ENCODE measurements at places on chromosomes 2 and 18.

- no peaks in the 10 kb centered on the region for H3K27me3 ChIP-seq
- no peak overlapping the region for H3K4me3 ChIP-seq
- no peaks in the 10 kb centered on the region for H3K4me1 ChIP-seq
- H3K36me3 ChIP-seq, result no peaks in the 10 kb centered on the region
Measured at GRCh38 chr2:55025627-55026026, 24.6 kb downstream of the RTN4 start.

DNA sequence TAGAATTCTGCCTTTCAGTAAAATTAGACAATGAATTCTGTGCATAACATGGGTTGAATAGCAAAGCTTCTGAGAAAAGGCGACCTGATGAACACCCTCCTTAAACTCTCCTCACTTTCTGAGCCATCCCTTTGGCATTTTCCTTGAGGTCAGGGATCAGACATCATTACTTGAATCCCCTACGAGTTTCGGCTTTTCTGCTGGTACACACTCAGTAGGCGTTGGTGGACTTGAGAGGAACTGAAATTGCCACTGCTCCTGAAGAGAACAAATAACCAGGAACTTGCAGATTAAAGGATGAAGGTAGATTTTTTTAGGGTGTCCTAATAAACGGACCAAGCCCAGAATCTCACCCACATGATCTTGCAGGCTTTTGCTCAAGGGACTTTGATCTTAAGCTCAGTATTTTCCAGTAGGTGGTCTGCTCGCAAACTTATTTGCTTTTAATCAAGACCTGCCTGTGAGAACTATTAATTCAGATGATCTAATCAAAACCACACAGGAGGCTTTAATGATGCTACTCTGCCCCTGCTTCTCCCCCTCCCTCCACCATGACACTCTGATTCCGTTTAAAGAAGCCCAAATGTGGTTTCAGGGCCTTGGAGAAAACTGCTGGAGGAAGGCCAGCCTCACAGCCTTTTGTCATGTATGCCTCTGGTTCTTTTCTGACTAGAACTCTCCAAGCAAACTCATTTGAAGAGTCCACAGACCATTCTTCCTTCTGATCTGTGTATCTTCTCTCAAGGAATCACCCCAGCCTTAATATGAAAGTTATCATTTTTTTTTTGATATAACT, 124.9 kb downstream of the PRKCE start:
- H3K36me3 ChIP-seq, result peaks cover 5% of the 10 kb centered on the region
- H3K27me3 ChIP-seq, result no peaks in the 10 kb centered on the region
- no peak for DNase-seq
- no peak overlapping the region for H3K27ac ChIP-seq

DNA sequence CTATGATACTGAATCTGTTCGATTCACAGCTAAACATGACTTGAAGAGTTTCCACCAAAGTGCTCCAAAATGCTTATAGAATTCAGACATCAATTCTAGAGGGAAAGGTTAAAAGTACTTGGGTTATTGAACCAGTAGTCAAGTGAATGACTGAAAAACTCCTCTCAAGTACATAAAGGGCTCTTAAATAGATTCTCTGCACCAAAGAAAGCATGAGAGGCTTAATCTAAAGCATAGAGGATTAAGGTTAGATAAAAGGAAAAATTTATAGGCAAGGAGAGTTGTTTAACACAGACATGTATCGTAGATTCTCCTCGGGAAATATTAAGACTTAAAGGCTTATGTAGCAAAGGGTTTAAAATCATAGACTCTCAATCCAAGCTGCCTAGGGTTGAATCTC, 701.4 kb downstream of the ERBB4 start:
- no peaks in the 10 kb centered on the region for H3K36me3 ChIP-seq
- no peak for DNase-seq
- H3K4me3 ChIP-seq, result no peak overlapping the region
- H3K27ac ChIP-seq, result no peak overlapping the region
- no peaks in the 10 kb centered on the region for H3K27me3 ChIP-seq

- no peaks in the 10 kb centered on the region for H3K36me3 ChIP-seq
- no peak for DNase-seq
- no peak overlapping the region for H3K4me3 ChIP-seq
- H3K4me1 ChIP-seq, result no peaks in the 10 kb centered on the region
- H3K27ac ChIP-seq, result no peak overlapping the region
Measured at GRCh38 chr2:236633219-236633570, 63.6 kb downstream of the ACKR3 start.

DNA sequence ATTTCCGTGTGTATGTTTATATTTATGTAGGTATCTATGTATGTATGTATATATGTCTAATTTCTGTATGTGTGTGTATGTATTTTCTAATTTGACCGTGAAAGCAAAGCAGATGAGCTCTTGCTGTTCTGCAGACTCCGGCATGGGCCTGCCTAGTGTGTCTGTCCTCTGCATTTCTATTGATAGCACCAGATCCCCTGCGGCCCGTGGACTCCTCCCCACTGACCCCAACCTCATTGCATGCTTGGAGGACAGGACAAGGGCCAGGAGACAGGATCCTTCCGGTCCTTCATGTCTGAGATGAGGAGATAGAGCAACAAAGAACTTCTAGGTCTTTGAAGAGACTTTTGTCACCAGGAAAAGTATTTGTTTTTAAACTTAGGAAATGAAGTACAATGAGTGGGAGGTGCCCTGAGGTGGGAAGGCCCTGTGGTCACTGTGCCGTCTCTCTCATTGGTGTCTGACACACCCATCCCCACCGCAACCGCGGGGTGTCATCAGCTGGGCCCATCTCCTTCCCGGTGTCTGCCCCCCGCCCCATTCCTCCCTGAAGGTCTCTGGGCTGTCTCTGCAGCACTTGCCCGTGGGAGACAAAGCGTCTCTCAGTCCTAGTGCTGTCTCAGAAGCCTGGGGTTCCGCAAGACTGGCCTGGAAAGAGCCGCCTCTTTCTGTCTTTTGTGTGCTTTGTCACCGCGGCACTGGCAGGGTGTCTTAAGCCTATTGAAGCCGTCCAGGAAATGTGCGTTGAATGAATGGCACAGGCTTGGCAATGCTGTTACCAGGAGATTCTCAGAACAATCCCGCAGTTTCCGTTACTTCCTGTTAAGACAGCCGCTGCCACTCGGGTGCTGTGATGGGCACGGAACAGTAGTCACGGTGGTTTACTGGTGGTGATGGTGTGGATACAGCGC, 216.4 kb downstream of the AGAP1 start:
- H3K27me3 ChIP-seq, result no peaks in the 10 kb centered on the region
- peaks cover 57% of the 10 kb centered on the region for H3K4me1 ChIP-seq
- peaks cover 38% of the 10 kb centered on the region for H3K36me3 ChIP-seq
- DNase-seq, result peak; percentile 21
- peak overlapping the region; percentile 62 for H3K4me3 ChIP-seq

DNA sequence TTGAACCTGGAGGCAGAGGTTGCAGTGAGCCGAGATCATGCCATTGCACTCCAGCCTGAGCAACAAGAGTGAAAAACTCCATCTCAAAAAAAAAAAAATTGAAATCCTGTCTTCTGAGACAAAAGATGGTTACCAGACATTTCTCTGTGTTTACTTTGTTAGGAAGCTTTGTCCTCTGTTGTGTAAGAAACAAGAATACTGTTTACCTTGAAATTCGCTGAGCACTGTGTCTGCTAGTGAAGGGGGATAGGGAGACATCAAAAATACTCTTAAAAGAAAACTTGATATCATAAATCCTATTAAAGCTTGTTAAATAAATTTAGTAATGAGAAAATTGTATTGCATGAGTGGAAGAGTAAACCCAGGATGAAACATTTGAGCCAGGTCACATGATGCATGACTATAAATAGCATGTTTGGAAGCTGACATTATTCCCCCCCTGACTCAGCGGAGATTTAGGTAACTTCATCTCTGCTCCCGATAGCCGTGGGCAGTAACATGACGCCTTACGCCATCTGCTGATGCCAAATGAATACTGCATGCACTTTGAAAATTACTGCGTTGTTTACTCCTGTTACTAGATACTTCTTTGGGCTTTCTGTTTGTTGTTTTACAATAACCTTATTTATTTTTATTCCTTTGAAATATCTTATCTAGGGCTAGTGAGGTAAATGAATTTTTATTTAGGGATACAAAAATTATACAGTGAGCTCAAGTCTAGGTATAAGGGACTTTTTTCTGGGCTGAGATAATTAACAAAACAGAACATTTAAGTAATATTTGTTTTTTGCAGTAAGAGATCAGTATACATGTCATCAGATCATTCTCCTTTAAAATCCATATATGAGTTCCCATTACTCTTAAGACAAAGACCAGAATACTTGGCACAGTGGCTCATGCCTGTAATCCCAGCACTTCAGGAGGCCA, 134.9 kb downstream of the MAP3K20 start:
- no peak overlapping the region for H3K27ac ChIP-seq
- peak; percentile 65 for DNase-seq

DNA sequence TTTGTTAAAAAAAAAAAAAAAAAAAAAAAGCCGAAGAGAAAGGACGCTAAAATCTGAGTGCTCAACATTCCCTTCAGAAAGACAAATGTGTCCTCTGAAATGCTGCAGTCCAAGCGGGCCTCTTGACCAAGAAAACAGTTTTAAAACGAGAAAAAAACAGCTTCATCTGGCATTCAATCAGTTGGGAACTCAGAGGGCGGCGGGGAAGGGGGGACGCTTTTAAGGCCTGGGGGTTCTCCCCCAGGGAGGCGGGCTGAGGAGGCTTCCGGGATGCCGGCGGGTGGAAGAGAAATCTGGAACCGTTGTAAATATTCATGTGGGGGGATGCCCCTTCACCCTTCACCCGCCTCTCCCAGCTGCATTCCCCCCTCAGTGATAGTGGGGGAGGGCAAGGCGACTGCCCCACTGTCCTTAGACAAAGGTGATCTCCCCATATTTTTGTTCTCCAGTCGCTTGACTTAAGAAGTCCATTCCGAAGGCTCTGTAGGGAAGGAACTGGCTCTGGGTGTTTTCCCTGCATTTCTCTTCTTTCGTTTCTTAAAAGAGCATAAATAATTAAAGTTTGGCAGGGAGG, 3.3 kb upstream of the HOXD11 start:
- no peak overlapping the region for H3K4me3 ChIP-seq
- no peaks in the 10 kb centered on the region for H3K36me3 ChIP-seq

GRCh38 chr2:171835386-171835785, 58.7 kb downstream of the SLC25A12 start:
- H3K4me3 ChIP-seq, result no peak overlapping the region
- no peaks in the 10 kb centered on the region for H3K4me1 ChIP-seq
- H3K36me3 ChIP-seq, result peaks cover 11% of the 10 kb centered on the region
- H3K27me3 ChIP-seq, result no peaks in the 10 kb centered on the region
- H3K27ac ChIP-seq, result no peak overlapping the region
- DNase-seq, result no peak

DNA sequence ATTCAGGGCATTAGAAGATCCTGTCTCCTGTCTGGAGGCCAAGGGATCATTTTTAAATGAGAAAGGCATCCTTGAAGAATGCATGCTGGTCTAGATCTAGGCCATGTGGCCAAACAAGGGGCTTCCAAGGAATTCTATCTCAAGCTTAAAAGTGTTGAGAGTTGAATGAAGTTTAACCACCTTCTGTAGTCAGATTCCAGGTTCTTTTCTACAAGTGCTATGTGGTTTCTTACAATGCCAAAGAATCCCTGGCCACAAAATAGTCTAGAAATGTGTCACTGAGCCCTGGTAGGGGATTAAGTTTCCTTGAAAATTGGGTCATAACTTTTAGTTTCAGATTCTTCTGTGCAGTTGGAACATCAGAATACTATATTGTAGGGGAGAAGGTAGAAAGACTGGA, 640.7 kb upstream of the ACVR2A start:
- no peak for DNase-seq
- H3K27me3 ChIP-seq, result no peaks in the 10 kb centered on the region
- H3K4me1 ChIP-seq, result peaks cover 9% of the 10 kb centered on the region

- H3K27ac ChIP-seq, result no peak overlapping the region
- H3K4me1 ChIP-seq, result no peaks in the 10 kb centered on the region
- no peak for DNase-seq
Measured at GRCh38 chr2:187271825-187272224, 176.2 kb downstream of the CALCRL start.

GRCh38 chr18:69999656-70000055, 52.0 kb upstream of the CD226 start:
- no peak overlapping the region for H3K4me3 ChIP-seq
- no peak for DNase-seq
- H3K4me1 ChIP-seq, result no peaks in the 10 kb centered on the region
- no peaks in the 10 kb centered on the region for H3K36me3 ChIP-seq
- H3K27ac ChIP-seq, result no peak overlapping the region

GRCh38 chr2:120466704-120467054, 120.7 kb downstream of the INHBB start:
- no peaks in the 10 kb centered on the region for H3K36me3 ChIP-seq
- no peak overlapping the region for H3K27ac ChIP-seq
- no peaks in the 10 kb centered on the region for H3K4me1 ChIP-seq

DNA sequence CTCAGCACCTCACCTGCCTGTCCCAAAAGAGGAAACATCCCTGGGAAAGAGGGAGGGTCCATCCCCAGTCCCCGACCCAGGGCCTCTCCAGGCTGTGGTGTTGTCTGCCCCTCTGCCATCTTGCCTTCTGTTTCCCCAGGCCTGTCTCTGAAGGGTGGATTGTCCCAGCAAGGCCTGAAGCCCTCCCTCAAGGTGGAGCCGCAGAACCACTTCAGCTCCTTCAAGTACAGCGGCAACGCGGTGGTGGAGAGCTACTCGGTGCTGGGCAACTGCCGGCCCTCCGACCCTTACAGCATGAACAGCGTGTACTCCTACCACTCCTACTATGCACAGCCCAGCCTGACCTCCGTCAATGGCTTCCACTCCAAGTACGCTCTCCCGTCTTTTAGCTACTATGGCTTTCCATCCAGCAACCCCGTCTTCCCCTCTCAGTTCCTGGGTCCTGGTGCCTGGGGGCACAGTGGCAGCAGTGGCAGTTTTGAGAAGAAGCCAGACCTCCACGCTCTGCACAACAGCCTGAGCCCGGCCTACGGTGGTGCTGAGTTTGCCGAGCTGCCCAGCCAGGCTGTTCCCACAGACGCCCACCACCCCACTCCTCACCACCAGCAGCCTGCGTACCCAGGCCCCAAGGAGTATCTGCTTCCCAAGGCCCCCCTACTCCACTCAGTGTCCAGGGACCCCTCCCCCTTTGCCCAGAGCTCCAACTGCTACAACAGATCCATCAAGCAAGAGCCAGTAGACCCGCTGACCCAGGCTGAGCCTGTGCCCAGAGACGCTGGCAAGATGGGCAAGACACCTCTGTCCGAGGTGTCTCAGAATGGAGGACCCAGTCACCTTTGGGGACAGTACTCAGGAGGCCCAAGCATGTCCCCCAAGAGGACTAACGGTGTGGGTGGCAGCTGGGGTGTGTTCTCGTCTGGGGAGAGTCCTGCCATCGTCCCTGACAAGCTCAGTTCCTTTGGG, 47.2 kb downstream of the BOLA3 start:
- no peaks in the 10 kb centered on the region for H3K4me1 ChIP-seq
- peaks cover 20% of the 10 kb centered on the region for H3K36me3 ChIP-seq
- H3K27me3 ChIP-seq, result no peaks in the 10 kb centered on the region
- DNase-seq, result no peak
- no peak overlapping the region for H3K27ac ChIP-seq
- no peak overlapping the region for H3K4me3 ChIP-seq

- peak overlapping the region; percentile 91 for H3K27ac ChIP-seq
- peak overlapping the region; percentile 90 for H3K4me3 ChIP-seq
- no peaks in the 10 kb centered on the region for H3K27me3 ChIP-seq
- H3K4me1 ChIP-seq, result peaks cover 34% of the 10 kb centered on the region
Measured at GRCh38 chr2:36967236-36967876, 1.0 kb upstream of the STRN start.

- DNase-seq, result no peak
- no peak overlapping the region for H3K4me3 ChIP-seq
- H3K36me3 ChIP-seq, result no peaks in the 10 kb centered on the region
- no peak overlapping the region for H3K27ac ChIP-seq
Measured at GRCh38 chr2:192560326-192560725, 365.6 kb upstream of the TMEFF2 start.

- H3K27ac ChIP-seq, result no peak overlapping the region
- H3K4me1 ChIP-seq, result no peaks in the 10 kb centered on the region
- H3K27me3 ChIP-seq, result no peaks in the 10 kb centered on the region
- H3K4me3 ChIP-seq, result no peak overlapping the region
- no peak for DNase-seq
Measured at GRCh38 chr2:113829270-113829669, 60.6 kb upstream of the ACTR3 start.

Measured in Calu3 (cell line).